Esophagus muscularis mucosa (tissue), 4 donors: ENCODE measurements at places on chromosomes 2 and 18.
A peak's percentile ranks its signal among the peaks of the same experiment; 100 is the strongest.

GRCh38 chr2:60483401-60483800 is 70.1 kb downstream of the BCL11A start:
- H3K27me3 ChIP-seq, result no peaks in the 10 kb centered on the region
- H3K4me3 ChIP-seq, result no peak overlapping the region
- H3K4me1 ChIP-seq, result peaks cover 6% of the 10 kb centered on the region
- H3K27ac ChIP-seq, result no peak overlapping the region

GRCh38 chr2:192186806-192187205 is 7.9 kb downstream of the TMEFF2 start:
- no peaks in the 10 kb centered on the region for H3K27me3 ChIP-seq
- H3K4me3 ChIP-seq, result no peak overlapping the region
- H3K36me3 ChIP-seq, result no peaks in the 10 kb centered on the region
- no peak for DNase-seq

DNA sequence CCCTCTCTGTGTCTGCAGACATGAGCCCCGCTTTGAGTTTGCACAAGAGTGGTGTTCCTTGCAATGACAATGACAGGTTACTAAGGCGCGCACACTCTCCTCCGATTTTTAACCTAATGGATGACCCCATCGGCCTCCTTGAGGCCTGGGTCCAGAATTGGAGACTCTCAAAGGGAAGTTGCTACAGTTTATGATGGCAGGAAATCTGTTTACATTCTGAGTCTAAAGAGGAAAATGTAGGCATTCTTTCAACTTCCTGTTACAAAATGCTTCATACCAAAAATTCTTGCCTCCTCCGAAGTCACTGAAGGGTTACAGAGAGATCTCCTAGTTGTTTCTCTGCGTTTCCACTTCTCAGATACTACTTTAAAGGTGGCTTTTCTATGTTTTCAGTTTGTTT is 225.3 kb upstream of the AGAP1 start:
- peaks cover 18% of the 10 kb centered on the region for H3K27me3 ChIP-seq
- H3K4me3 ChIP-seq, result no peak overlapping the region
- H3K36me3 ChIP-seq, result no peaks in the 10 kb centered on the region
- no peak for DNase-seq

DNA sequence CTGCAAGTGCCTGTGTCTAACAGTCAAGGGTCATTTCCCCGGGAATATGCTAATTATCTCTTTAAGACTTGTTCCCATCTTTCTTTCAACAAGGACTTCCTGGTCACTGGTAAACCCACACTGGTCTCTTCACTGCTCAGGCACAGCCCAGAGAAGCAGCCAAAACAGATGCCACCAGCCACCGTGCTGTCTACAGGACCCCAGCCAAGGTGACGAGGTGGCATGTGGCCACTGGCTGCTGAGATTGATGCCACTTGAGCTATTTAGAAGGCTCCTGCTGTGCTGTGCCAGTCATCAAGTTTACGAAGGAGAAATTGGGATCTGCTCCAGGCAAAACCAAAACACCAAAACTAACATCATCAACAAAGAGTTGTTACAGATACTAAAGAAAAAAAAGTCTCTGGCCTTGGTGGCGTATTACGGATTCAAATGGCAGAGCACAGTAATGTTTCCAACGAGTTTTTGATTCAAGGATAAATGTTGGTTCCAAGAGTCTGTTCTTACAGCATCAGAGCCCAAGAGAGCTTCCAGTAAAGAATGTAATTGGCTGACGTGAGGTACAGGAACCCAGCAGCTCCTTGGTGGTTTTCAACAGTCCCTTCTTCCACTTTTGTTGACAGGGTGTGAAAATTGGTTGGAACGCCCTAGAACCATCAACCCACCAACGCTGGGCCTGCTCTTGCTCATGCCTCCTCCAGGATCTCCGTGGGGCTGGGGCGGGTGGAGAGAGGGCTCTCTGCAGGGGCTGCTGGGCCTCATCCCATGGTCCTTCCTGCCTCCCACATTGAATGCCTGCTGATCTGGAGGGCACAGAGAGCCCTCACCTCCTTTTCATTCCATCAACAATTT is 63.7 kb upstream of the ZCCHC2 start:
- H3K27me3 ChIP-seq, result peaks cover 2% of the 10 kb centered on the region
- H3K4me3 ChIP-seq, result no peak overlapping the region
- no peaks in the 10 kb centered on the region for H3K36me3 ChIP-seq
- H3K4me1 ChIP-seq, result no peaks in the 10 kb centered on the region

GRCh38 chr18:34773961-34774766 is 64.1 kb downstream of the DTNA start:
- no peaks in the 10 kb centered on the region for H3K36me3 ChIP-seq
- DNase-seq, result no peak
- peaks cover 34% of the 10 kb centered on the region for H3K4me1 ChIP-seq
- H3K4me3 ChIP-seq, result peak overlapping the region; percentile 1
- no peaks in the 10 kb centered on the region for H3K27me3 ChIP-seq

- no peaks in the 10 kb centered on the region for H3K27me3 ChIP-seq
- H3K27ac ChIP-seq, result peak overlapping the region; percentile 73
- peaks cover 76% of the 10 kb centered on the region for H3K4me1 ChIP-seq
- no peaks in the 10 kb centered on the region for H3K36me3 ChIP-seq
These were observed 49.2 kb upstream of the FRZB start for GRCh38 chr2:182915369-182916326.

GRCh38 chr2:64111426-64111825 is 32.8 kb downstream of the PELI1 start:
- H3K36me3 ChIP-seq, result no peaks in the 10 kb centered on the region
- H3K27me3 ChIP-seq, result no peaks in the 10 kb centered on the region
- DNase-seq, result no peak
- peaks cover 77% of the 10 kb centered on the region for H3K4me1 ChIP-seq
- no peak overlapping the region for H3K27ac ChIP-seq

DNA sequence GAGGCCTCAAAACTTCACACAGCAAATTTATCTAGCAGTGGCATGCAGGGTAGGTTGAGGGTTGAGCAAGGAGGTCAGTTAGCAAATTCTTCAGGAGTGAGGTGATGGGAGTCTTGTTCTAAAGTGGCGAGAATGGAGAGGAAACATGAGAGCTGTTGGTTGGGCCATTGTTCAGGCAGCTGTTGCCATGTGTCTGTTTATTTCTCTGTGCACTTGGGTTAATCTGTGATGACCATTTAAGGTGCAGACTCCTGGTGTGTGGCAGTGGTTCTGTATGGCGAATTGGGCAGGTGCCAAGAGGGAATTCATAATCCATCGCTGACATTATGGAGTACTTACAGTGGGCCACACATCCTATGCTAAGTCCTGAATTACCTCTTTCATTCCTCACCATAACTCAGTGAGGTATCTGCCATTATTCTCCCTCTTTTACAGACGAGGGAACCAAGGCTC is 30.4 kb downstream of the TMEM178A start:
- no peak overlapping the region for H3K4me3 ChIP-seq
- peaks cover 26% of the 10 kb centered on the region for H3K4me1 ChIP-seq
- no peaks in the 10 kb centered on the region for H3K27me3 ChIP-seq

GRCh38 chr2:43109261-43109743 is 117.1 kb downstream of the ZFP36L2 start:
- H3K4me1 ChIP-seq, result peaks cover 62% of the 10 kb centered on the region
- no peaks in the 10 kb centered on the region for H3K36me3 ChIP-seq
- no peak overlapping the region for H3K4me3 ChIP-seq
- peak overlapping the region; percentile 75 for H3K27ac ChIP-seq
- H3K27me3 ChIP-seq, result no peaks in the 10 kb centered on the region

DNA sequence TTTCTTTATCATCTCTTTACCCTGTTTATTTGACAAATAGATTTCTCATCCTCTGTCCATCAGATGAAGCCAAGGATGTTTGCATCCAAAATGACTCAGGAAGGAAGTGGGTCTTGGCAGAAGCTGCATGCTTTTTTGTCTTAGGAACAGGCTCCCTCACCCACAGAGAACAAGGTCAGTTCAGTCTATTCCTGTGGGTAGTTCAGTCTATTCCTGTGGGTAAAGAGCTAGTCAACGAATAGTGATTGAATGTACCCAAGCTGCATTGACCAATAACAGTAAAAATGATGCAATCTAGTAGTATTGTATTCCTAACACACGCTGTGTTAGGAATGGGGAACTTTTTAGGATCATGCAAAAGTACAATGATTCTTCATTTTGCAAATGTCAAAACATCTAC is 290.8 kb upstream of the TANK start:
- no peak for DNase-seq
- no peaks in the 10 kb centered on the region for H3K36me3 ChIP-seq
- peak overlapping the region; percentile 7 for H3K27ac ChIP-seq
- no peaks in the 10 kb centered on the region for H3K27me3 ChIP-seq
- H3K4me1 ChIP-seq, result peaks cover 12% of the 10 kb centered on the region

DNA sequence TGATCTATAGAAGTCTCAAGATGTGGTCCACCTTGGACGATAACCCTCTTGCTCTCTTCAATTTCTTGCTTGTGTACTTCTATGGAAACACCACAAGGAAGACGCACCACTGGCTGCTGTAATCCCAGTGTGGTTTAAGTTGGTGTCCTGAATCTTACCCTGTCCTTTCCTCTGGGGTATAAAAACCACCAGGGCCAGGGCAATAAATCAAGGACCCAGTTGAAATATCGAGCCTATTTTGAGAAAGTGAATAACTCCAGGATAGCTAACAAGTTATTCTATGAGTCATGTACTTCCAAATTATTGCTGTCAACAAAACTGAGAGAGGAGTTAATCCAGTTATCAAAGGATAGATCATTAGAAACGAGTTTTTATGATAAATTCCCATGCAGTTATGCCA is 137.0 kb downstream of the RND3 start:
- H3K27ac ChIP-seq, result no peak overlapping the region
- no peaks in the 10 kb centered on the region for H3K36me3 ChIP-seq
- no peak for DNase-seq

GRCh38 chr2:106053581-106053980 is 140.5 kb downstream of the UXS1 start:
- DNase-seq, result no peak
- H3K27me3 ChIP-seq, result no peaks in the 10 kb centered on the region
- H3K4me1 ChIP-seq, result no peaks in the 10 kb centered on the region
- H3K27ac ChIP-seq, result no peak overlapping the region
- no peaks in the 10 kb centered on the region for H3K36me3 ChIP-seq
- no peak overlapping the region for H3K4me3 ChIP-seq

- no peak for DNase-seq
- no peaks in the 10 kb centered on the region for H3K27me3 ChIP-seq
- H3K36me3 ChIP-seq, result no peaks in the 10 kb centered on the region
- H3K27ac ChIP-seq, result no peak overlapping the region
- H3K4me1 ChIP-seq, result no peaks in the 10 kb centered on the region
- H3K4me3 ChIP-seq, result peak overlapping the region; percentile 38
These were observed 56.8 kb downstream of the ASXL2 start for GRCh38 chr2:25821225-25822056.

- H3K4me3 ChIP-seq, result no peak overlapping the region
- no peaks in the 10 kb centered on the region for H3K36me3 ChIP-seq
- no peak overlapping the region for H3K27ac ChIP-seq
- no peak for DNase-seq
These were observed 531.0 kb upstream of the SETBP1 start for GRCh38 chr18:44149706-44150105.

GRCh38 chr2:240819126-240819857 is 727 bp downstream of the KIF1A start:
- no peaks in the 10 kb centered on the region for H3K36me3 ChIP-seq
- DNase-seq, result no peak
- H3K4me3 ChIP-seq, result peak overlapping the region; percentile 39
- H3K27ac ChIP-seq, result no peak overlapping the region
- peaks cover 26% of the 10 kb centered on the region for H3K4me1 ChIP-seq
- peaks cover 97% of the 10 kb centered on the region for H3K27me3 ChIP-seq

DNA sequence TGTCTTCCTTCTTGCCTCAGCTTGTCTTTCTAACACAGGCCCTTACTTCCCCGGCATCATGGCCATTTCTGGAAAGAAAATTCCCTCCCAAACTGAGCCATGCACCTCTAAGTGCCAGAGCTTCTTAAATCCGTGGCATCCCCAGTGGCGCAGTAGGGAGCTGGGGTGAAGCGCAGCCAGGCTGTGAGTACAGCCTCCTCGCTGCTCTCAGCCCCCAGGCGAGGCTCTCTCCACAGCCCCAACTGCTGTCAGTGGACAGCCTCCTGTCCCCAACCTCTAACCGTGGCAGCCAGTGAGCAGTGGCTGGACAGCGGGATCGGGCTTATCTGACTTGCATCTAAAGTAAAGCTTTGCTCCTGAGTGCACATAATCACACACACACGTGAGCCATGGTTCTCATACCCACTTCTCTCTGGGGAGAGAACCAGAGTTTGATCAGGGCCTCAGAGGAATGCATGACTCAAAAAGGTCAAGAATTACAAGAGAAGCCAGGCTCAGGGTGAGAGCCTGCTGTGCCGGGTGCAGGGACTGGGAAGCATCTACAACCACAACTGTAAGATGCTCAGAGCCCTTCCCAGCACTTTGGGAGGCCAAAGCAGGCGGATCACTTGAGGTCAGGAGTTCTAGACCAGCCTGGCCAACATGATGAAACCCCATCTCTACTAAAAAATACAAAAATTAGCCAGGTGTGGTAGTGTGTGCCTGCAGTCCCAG is 50.7 kb downstream of the SFXN5 start:
- no peak overlapping the region for H3K4me3 ChIP-seq
- DNase-seq, result no peak
- no peak overlapping the region for H3K27ac ChIP-seq
- H3K27me3 ChIP-seq, result no peaks in the 10 kb centered on the region
- H3K4me1 ChIP-seq, result no peaks in the 10 kb centered on the region
- peaks cover 10% of the 10 kb centered on the region for H3K36me3 ChIP-seq

- no peak overlapping the region for H3K27ac ChIP-seq
- DNase-seq, result no peak
- H3K36me3 ChIP-seq, result no peaks in the 10 kb centered on the region
- peaks cover 5% of the 10 kb centered on the region for H3K4me1 ChIP-seq
These were observed 89.8 kb upstream of the SP3 start for GRCh38 chr2:174054926-174055325.

DNA sequence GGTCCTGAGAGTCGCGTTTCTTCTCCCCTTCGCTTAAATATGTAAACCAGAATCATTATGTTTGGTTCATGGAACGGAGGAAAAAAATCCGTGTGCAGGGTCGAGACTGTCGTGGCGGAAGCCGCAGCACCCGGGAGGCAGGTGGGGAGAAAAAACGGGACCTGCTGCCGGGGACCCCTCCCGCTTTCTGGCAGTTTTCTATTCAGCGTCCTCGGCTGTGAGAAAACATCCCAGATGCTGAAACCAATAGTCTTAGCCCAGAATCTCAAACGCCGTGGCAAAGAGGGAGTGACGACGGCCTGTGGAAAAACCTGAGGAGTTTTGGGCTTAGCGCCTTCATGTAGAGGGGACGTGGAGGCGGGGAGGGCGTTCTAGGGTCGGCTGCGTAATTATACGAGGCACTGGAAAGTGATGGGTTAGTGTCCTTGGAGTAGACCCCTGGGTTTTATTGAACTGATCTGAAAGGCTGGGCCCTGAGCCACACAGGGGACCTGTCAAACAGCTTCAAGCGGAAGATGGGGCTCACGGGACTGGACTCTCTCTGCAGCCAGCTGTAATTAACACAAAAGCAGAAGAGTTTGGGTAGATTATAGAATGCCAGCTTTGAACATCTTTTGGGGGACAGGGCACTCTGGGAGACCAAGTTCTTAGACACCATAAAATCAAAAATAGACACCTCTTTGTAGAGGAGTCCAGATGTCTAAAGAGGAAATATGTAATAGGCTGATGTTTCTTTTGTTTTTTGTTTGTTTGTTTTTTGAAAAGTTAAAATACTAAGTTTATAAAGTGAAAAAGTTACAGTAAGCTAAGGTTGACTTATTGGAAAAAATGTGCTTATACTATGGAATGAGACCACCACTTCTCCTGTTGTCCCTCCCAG is 834 bp upstream of the BUB1 start:
- peak overlapping the region; percentile 74 for H3K4me3 ChIP-seq
- H3K27ac ChIP-seq, result peak overlapping the region; percentile 82
- H3K36me3 ChIP-seq, result no peaks in the 10 kb centered on the region
- DNase-seq, result peak; percentile 90
- H3K27me3 ChIP-seq, result no peaks in the 10 kb centered on the region
- peaks cover 21% of the 10 kb centered on the region for H3K4me1 ChIP-seq
